GM04504 (cell line): ENCODE measurements at places on chromosomes 5 and 9.

GRCh38 chr5:106906199-106906598 is 764.5 kb downstream of the EFNA5 start:
- no peak for DNase-seq

DNA sequence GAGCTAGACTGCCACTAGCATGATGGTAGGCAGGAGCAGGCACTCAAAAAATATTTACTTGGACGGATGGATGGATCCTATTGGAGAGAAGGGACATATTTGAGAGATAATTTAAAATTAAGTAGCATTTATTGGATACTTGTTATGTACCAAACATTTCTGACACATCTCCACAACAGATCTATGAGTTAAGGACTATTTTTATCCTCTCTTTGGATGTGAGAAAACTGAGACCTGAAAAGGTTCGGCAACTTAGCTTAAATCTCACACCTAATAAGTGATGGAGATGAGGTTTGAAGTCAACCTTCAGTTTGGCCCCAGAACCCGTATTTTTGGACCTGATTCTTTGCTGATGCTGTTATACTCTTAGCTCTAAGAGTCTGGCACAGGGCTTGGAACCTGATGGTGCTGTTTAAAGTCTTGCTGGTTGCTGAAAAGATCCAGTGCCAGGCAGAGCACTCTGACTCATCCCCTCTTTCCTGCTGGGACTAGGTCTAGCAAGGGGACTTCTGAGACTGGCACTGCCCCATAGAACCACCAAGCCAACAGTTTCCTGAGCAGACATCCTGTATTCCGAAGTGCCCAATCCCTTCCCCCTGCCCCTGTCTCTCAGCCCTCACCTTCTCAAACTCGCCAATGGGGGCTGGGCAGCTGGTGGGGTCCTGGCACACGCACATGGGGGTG is 15.6 kb downstream of the SPARC start:
- no peak for DNase-seq

DNA sequence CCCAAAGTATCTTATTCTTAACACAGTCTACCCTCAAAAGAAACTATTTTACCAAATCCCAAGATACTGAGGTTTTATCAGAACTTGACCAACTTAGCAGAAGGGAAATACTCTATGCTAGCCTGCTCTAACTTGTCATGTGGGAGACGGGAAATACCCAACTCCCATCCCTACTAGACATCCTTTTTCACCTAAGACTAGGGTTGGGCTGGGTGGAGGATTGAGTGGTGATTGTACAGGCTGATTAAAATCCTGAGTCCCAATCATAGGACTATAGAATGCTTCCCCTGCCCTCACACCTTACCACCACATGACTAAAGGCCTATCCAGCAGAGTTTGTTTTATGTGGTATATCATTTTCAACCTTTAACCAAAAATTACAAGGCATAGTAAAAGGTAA is 786.5 kb downstream of the TAF11L14 start:
- DNase-seq: no peak

DNA sequence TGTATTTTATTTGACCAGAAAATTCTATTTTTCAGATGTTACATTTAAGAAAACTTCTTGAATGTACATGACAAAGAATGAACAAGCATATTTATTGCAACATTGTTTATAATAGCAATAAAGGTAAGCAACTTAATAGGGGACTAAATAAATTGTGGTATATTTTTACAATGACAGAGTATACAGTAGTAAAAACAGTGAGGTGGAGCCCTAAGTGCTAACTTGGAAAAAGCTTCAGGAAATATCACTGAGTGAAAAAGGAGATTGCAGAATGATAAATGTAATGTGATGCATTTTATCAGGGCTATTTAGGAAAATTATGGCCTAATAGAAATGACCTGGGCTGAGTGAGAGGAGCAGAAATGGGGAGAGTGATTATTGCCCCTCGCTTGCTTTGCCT is 56.5 kb upstream of the SEMA6A start:
- DNase-seq: no peak

DNA sequence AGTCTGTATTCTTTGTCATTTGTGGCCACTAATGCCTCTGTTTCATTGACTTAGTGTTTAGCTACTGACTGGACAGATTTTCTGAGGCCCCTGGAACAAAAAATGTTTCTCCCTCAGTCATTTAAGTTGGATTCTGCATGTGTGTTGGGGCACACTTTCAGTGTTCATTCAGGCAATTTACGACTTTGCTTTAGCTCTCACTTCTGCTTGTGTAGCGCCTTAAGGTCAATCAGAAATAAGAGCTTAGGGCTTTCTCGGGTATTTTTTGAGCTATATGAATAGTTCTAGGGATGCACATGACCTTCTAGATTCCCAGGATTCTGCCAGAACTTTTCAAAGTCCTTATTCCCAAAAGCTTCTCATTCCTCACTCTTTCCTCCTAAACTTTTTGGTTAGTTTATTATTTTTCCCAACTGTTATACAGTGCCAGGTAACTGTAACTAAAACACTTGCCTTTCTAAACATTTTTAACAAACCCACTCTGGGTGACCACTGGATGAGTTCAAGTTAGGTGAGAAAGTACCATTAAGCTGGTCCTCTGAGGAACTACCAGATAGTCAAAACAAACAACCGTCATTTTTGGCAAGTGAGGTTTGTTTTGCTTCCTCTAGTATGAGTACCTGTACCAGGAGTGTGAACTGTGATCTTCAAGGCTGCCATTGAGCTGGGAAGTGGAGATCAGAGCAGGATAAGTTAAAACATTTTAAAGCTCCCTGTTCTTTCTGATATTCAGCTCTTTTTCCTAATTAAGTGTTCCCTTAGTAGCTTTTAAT is 571.3 kb upstream of the TLE4 start:
- DNase-seq: no peak
